Stimulated activated CD8-positive, alpha-beta memory T cell treated with anti-CD3 and anti-CD28 coated beads, Interleukin-7, amount 100 ng/mL, for 4 hours (primary cell): ENCODE measurements at places on chromosomes 2 and 18.

GRCh38 chr2:199370150-199370780 lies 87.5 kb downstream of the SATB2 start:
- no peak for DNase-seq

DNA sequence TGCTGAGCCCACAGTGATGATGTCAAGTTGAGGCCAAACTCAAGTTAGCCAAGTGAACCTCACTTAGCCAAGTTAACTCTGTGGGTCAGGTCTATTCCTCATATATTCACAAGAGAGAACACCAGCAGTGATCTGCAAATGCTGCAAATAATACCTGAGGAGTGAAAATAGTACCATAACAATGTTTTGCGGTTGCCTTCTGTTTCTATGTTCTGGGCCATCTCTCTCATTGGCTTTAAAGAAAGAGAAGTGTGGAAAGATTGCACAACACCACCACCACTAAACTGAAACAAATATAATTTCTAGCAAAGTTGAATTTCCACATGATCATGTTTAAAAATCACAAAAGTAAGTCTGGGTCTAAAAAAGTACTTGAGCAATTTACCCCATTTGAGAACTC lies 211.1 kb upstream of the GALNT5 start:
- DNase-seq: no peak

- no peak for DNase-seq
Observed at GRCh38 chr18:23107718-23108117, 27.6 kb upstream of the CABLES1 start.

DNA sequence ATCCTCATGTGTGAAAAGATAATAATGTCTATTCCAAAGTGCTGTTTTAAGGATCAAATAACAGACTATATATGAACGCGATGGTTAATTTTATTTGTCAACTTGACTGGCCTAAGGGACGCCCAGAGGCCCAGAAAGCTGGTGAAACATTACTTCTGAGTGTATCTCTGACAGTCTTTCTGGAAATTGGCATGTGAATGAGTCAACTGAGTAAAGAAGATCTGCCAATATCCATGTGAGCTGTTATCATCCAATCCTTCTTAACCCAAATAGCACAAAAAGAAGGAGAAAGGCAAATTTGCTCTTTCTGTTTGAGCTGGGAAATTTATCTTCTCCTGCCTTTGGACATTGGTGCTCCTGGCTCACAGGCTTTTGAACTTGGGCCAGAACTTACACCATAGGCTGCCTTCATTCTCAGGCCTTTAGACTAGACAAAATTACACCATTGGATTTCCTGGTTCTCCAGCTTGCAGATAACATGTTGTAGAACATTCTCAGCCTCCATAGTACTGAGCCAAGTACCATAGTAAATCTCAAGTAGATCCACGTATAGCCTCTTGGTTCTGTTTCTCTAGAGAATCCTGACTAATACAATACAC lies 114.7 kb upstream of the DOCK10 start:
- no peak for DNase-seq

DNA sequence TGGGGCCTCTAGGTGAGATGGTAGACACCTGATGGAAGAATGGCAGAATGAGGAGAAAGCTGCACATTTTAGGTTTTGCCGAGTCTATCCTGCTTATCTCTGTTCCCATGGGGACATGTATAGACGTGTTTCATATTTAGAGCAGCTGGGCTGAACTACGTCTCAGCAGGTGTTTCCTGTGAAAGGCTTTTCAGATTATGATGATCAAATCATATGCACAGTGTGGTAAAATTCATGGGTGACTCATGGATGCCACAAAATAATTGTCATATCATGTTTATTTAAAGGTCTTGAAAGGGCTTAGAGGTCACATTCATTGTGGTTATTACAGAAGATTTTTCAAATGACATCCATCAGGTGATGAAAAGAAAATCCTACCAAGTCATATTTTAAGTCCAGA lies 90.5 kb downstream of the ICOS start:
- DNase-seq: no peak

- no peak for DNase-seq
Observed at GRCh38 chr18:766550-766860, 45.5 kb downstream of the YES1 start.

DNA sequence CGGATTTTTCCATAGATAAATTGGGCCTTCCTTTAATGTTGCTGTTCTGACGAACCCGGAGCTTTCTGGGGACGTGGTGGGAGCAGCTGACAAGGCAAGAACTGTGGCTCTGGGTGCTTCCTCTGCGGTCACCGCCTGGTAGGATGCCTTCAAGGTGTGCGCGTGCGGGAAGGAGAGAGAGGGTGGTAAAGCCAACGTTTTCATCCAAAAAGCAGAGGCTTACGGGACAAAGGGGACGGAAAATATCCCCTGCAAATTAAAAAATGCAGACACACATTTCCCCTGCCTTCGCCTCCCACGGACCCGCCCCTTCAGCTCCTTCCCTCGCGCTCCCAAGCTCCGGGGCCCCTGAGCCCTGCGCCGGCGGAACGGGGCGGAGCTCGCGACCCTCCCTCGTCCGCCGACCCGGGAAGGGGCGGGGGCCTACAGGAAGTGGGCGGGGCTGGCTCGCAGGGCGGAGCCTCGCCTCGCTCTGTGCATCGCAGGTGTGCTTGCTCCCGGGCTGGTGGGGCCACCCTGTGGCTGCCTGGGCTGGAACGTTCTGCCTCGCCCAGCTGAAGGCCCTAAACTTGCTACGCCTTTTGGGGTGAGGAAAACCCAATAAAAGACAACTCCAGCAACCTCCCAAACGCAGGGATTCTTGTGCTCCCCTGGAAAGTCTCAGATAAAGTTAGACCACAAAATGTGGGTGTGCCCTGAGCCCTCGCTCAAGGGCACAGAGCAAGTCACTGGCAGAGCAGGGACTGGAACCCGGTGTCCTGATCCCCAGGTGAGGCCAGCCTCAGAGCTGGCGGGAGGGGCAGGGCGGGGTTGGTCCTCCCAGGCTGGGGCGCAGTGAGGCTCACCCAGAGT lies 25.4 kb upstream of the SLC66A3 start:
- peak; percentile 47 for DNase-seq

DNA sequence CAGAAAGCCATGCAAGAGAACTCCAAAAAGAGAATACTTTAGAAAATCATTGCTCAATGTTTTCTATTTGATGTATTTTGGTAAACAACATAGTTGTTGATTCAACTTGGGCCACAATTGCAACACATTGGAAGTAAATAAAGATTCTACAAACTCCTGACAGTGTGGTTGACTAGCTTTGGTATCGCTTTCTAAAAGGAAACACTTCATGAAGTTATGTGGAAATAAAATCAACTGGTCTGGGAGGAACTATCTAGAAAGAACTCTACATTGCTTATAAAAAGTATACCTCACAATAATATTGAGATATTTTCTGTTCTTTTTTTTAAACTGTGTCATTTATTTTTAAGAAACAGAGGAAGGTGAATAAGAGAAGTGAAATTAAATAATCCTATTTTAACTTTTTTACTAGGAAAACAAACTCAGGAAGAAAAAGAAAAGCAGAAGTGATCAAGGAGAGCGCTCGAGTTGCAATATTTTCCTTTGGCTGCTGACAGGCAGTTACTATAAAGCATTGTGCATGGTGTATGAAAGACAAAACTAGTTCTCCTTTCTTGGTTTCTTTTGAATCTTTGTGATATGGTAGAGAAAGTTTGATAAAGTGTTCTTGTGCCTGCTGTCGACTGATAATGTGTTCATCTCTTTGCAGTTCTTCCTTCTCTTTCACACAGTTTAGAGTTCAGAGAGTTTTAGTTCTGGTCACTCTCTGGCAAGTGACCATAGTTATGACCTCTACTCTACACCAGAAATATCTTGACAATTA lies 3.0 kb downstream of the DHRS9 start:
- DNase-seq: no peak

- DNase-seq: no peak
Observed at GRCh38 chr18:56575819-56576663, 62.4 kb downstream of the TXNL1 start.

DNA sequence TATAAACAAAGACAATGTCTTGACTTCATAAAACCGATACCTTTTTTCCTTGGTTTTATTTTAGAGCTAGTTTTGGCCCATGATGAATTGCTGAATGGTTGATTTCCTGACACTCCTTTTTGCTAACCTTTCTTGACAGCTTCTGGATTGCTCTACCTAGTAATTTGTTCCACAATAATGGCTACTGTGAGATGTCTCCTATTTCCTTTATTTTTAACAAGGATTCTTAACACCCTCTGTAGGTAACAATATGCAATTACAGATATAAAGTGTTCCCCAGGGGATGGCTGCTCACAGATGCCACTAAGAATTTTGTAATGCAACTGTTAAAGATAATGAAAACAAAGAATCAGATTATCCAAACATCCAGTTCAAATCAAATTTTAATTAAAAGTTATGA lies 100.8 kb upstream of the ATP5MC3 start:
- DNase-seq: no peak

GRCh38 chr2:221501210-221501882 lies 70.8 kb downstream of the EPHA4 start:
- no peak for DNase-seq

DNA sequence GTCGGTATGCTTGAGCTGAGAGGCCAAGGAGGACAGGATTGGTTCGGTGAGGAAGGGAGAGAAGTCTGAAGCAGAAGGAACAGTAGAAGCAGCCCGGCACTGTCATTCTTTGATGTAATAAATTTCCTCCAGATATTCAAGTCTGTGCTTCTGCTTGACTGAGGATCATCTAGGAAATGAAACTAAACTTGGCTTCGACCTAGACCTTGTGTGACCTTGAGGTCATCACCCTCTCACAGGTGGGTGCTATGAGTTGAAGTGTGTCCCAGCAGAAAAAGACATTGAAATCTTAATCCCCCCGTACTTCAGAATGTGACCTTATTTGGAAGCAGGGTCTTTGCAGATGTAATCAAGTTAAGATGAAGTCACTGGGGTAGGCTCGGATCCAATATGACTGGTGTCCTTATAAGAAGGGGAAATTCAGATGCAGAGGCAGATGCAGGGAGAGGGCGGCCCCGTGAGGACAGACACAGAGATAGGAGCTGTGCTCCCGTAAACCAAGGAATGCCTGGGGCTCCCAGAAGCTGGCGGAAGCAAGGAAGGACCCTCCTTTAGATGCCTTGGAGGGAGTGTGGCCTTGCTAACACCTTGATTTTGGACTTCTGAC lies 49.0 kb downstream of the PRKCE start:
- DNase-seq: no peak

- no peak for DNase-seq
Observed at GRCh38 chr18:34493566-34494358, 216.3 kb upstream of the DTNA start.

GRCh38 chr2:205197468-205198139 lies 484.7 kb upstream of the NRP2 start:
- no peak for DNase-seq

DNA sequence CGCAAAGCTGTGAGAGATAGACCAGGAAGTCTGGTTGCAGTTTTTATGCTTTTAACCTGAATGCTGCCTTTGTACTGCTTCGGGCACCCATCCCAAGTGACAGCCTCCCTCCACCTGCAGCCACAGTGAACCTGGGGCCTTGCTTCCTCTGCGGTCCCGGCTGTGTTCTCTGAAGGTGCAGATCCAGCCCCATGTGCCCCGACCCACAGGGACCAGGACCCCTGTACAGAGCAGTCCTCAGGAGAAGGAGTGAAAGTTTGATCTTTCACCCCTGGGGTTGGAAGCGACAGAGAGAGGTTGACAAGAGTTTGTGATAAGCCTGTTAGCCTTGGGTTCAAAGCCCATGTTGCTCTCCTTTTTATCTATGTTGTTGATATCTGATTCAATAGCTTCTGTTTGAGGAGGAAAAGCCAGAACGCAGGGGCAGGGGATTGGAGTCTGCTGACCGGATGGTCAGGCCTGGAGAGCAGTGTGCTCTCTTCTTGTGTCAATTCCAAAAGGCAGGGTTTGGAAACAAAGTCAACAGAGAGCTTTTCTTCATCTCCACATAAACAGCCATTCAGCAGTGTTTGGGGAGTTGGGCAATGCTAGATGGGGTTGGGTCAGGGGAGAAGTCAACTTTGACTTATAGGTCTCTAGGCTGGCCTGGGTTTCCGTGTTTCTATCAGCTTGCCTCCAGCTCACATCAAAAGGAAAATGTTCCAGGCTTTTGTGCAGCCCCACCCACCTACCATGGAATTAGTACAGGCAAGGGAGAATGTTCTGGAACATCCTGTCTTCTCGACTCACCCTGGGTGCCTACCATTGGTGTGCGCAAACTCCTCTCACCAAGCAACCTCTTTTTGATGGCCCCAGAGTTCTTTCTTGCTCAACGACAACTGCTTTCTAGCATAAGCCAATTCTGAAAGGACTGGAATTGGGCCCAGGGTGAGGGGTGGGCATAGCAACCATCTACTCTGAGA lies 214.9 kb downstream of the ALPK2 start:
- no peak for DNase-seq

GRCh38 chr18:61082976-61083630 lies 250.1 kb upstream of the CDH20 start:
- no peak for DNase-seq

- no peak for DNase-seq
Observed at GRCh38 chr18:10898417-10898974, 250.9 kb downstream of the PIEZO2 start.

- no peak for DNase-seq
Observed at GRCh38 chr18:3392467-3392855, 57.5 kb upstream of the TGIF1 start.

DNA sequence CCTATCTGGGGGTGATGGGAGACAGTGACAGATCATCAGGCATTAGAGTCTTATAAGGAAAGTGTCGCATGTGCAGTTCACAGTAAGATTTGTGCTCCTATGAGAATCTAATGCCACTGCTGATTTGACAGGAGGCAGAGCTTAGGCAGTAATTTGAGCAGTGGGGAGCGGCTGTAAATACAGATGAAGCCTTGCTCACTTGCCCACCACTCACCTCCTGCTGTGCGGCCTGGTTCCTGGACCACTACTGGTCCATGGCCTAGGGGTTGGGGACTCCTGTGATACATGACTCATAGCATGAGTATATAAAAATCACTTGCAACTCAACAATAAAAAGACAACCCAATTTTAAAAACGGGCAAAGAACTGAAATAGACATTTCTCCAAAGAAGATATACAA lies 71.1 kb upstream of the ACAA2 start:
- no peak for DNase-seq

GRCh38 chr18:12231040-12231882 lies 22.9 kb upstream of the CIDEA start:
- DNase-seq: no peak

DNA sequence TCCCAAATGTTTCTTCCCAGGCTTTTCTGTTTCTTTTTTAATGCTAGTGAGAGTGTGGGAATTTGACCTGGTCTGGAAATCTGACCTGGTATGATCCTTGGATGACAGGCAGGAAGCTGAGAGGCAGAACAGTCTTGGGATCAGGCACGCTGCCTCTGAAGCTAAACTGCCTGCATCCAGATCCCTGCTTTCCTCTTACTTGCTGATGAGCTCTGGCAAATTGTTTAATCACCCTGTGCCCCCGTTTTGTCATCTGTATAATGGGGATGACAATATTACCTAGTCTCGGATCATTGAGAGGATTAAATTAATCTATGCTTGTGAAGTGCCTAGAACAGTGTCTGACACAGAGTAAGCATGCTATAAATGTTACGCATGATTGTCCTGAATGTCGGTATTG lies 3.3 kb downstream of the KLHL23 start:
- no peak for DNase-seq

DNA sequence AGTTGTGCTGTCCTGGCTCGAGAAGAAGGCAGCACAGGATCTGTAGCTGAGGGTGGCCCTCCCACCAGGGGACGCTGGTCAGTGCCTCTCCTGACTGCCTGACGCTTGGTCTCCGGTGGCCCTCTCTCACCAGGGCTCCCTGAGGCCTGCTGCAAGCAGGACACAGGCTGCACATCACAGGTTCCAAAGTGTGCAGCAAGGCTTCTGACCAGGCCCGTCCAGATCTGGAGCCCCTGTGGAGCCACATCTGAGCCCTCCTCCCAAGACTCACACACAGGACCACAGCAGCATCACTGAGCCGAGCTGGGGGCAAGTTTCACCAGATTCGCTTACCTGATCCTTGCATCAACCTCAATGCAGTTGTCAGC lies 12.1 kb downstream of the AMER3 start:
- no peak for DNase-seq
